Activated naive CD4-positive, alpha-beta T cell (primary cell): ENCODE measurements at places on chromosomes 2 and 18.

DNA sequence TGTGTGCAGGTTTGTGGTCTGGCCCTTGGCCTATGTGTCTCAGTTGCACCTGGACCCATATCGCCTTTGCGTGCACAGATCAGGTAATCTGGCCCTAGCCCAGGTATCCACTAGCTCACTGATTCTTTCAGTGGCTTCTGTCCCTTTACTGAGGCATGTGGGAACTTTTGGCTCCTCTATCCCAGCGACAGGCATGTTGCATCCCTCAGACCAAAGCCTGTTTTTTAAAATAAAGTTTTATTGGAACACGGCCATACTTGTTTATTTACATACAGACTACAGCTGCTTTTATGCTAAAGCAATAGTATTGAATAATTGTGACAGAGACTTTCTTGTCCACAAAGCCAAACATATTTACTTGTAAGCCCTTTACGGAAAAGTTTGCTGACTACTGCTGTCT, 39.9 kb upstream of the UPP2 start:
- no peak for DNase-seq

DNA sequence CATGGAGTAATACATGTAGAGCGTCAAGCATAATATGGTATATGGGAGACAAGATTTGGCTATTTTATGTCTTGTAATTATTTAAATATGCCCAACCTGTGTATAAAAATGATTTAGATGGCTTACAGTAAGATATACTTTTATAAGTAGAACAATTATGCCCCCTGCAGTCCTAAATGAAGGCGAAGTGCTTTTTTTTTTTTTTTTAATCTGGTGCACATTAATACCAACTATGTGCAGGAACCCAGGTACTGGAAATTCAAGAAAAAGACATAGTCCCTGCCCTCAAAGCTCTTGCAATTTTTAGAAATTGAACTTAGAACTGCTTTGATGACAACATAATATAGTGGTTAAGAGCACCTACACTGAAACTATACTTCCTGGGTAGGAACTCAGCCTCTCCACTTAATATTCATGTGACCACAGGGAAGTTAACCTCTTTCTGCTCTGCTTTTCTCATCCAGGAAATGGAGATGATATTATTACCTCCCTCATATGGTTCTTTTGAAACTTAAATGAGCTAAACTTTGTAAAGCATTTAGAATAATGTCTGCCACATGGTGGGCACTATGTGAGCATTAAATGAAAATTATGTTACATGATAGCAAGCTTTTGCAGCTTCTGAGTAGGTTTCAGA, 38.1 kb downstream of the AFTPH start:
- DNase-seq, result no peak

- DNase-seq, result no peak
Measured at GRCh38 chr2:120613742-120614571, 121.7 kb upstream of the GLI2 start.

GRCh38 chr2:138846216-138846821, 66.1 kb upstream of the NXPH2 start:
- DNase-seq, result no peak

DNA sequence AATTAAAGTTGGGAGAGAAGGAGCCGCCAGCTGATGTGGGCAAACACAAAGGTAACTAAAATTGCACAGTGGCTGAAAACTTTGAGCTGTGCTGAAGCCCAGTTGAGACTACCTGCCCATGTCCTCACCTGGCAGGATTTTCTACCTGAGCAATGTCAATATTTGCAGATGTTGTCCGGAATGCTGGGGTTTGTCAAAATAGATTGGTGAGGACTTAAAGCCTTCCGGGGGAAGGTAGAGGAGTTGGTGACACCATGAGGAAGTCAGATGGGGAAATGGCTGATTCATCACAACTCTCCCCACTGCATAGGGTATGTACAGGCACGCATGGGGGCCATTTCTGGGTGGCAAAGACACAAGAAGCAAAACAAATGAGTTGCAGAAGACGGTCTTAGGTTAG, 114.9 kb downstream of the ALK start:
- no peak for DNase-seq

GRCh38 chr2:96393989-96394761, 58.6 kb downstream of the NCAPH start:
- no peak for DNase-seq

GRCh38 chr18:76394780-76395476, 100.1 kb downstream of the ZNF516 start:
- DNase-seq, result no peak

GRCh38 chr2:21280793-21281192, 157.0 kb downstream of the TDRD15 start:
- DNase-seq, result no peak

- DNase-seq, result no peak
Measured at GRCh38 chr2:235605312-235606003, 111.6 kb downstream of the AGAP1 start.

GRCh38 chr2:85717308-85718008, 23.3 kb downstream of the GNLY start:
- DNase-seq, result no peak

DNA sequence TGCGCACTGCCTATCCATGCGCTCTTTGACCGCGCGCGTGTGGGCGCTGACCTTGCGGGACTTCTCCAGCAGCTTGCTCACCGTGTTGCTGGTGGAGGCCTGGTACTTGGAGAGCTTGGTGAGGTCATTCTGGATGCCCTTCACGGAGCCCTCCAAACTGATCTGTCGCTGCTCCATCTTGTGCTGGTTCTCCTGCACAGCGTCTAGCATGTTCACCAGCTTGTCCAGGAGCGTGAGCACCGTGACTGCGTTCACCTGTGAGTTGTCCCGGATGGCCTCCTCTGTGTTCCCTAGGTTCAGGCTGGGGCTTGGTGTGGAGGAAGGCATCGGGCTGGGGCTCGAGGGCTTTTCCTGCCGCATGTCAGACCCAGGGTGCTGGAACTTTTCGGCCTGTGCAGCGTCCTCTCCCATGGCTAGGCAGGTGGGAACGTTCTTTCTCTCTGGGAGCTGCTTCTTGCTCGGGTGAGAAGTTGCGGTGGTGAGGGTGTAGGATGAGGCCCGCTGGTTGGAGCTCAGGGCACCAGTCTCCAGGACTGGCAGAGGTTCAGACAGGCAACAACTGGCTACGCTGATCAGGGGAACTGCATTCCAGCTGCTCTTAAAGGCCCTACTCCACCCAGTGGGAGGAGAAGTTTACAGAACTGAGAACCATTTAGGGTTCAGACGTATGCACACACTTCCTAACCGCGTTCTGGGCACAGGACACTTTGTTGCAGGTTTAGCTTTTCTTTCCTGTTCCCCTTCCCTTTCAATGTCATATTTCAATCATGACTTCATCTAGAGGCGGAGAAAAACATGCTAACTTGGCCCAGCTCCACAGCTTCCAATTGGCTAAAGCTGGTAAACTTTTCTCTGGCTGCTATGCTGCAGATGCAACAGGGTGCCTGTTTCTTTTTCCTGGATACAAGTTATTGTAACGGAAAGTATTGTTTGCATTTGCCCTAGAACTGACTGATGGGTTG, at the start of gene CAVIN2:
Gene CAVIN2, minus strand, starts transcription at position 574 of the 962 bp plus-strand sequence. Its CDS starts 163 bp downstream, at position 411.
- DNase-seq, result no peak

DNA sequence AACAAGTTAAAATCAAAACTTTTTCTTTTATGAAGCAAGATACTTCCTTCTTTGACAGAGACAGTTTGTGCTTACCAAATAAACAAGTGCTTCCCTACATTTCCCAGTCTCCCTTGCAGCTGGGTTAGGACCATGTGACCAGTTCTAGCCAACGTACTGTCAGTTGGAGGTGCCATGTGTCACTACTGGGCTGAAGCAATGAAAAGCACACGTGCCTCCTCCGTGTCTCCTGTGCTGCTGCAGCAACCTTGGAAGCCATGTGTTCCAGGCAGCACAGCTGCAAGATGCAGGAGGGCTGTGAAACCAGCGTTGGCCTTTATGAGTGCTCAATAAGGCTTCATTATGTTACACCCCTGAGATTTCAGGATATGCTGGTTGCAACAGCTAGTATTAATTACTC, 93.2 kb downstream of the DHRS9 start:
- no peak for DNase-seq

GRCh38 chr18:36316246-36316645, 18.7 kb downstream of the FHOD3 start:
- no peak for DNase-seq

- no peak for DNase-seq
Measured at GRCh38 chr18:42583283-42583731, 532.2 kb downstream of the RIT2 start.

DNA sequence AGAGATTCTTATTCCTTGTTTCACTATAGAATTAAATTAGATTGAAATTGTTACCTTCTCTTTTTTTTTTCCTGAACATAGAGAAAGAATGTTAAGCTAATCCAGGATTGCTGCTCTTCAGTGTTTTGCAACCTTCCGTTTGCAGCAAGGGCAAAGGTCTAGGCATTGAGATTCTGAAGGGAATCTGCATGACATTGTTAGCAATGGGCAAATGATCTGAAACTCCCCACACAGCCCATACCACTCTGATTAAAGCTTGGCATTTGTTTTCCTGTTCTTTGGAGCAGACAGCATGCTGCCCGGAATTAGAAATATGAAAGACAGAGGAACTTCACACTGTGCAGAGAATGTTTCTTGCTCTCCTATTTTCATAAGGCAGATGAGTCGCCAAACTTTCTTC, 551.8 kb downstream of the SOCS6 start:
- DNase-seq, result no peak

DNA sequence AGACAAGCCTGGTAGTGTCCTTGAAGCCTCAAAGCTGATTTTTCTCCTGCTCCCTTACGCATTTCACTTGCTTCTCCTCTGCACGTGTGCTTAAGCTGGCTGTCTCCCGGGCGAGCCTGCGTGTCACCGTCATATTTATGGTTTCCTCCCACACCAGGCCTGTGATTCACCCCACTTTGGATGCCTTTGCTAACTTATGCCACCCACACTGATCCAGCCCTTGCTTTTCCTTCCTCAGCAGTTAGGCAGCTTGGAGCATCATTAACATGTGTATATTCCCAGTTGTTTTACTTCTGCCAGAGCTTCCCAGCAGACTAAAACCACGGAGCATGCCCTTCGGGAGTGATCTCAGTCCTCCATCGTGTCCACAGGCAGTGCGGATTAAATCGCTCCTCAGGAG, 2.2 kb downstream of the ST3GAL5 start:
- no peak for DNase-seq

GRCh38 chr2:173590276-173590861, 235.7 kb downstream of the CDCA7 start:
- no peak for DNase-seq

DNA sequence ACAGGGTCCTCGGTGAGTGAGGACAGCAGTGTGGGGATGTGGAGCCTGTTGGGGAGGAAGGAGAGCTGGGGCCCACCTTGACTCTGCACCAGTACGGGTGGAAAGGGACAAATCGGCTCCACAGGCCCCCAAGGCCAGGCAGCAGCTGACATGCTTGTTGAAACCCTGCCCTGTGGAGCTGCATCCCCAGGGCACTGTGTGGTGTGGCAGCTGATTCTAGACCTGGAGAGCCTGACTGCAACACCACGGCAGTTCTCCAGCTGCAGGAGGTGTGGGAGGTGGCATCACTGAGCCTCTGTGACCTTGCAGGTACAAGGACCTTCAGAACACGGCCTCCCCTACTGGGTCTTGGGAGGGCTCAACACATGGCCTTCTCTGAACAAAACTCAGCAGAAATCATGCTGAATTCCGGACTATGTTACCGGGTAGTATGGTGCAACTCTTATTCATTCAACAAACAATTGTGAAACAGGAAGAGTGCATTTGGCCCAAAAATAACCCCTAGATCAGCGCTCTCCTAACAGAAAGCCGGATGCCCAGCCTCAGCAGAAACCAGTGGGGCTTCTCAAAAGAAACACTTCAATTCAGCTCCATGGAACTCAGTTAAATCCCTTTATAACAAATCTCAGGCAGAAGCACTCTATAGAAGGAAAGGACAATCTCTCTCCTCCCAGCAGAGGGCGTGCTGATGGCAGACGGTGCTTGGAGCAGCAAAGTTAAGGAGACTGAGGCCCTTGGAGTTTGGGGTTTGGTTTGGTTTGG, 104.4 kb upstream of the SALL3 start:
- no peak for DNase-seq

GRCh38 chr18:62781893-62782292, 66.6 kb downstream of the PHLPP1 start:
- DNase-seq, result no peak

GRCh38 chr2:232883116-232883721, 13.2 kb downstream of the SNORC start:
- no peak for DNase-seq

DNA sequence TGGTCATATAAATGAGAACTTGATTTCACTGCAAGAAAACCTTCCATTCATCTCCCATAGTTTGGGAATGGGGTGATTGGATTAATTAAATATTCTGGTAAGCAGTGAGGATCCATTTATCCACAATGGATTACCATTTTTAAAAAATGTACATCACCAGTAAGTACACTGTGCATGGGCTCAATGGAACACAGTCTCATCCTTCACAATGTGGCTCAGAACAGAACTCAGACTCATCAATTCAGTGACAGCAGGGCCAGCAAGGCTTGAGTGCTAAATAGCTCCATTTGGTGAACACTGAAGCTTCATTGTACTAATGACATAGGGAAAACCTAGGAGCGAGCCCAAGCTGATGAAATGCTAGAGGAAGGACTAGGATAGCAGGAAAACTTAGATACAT, 223.8 kb downstream of the CMPK2 start:
- DNase-seq, result no peak

DNA sequence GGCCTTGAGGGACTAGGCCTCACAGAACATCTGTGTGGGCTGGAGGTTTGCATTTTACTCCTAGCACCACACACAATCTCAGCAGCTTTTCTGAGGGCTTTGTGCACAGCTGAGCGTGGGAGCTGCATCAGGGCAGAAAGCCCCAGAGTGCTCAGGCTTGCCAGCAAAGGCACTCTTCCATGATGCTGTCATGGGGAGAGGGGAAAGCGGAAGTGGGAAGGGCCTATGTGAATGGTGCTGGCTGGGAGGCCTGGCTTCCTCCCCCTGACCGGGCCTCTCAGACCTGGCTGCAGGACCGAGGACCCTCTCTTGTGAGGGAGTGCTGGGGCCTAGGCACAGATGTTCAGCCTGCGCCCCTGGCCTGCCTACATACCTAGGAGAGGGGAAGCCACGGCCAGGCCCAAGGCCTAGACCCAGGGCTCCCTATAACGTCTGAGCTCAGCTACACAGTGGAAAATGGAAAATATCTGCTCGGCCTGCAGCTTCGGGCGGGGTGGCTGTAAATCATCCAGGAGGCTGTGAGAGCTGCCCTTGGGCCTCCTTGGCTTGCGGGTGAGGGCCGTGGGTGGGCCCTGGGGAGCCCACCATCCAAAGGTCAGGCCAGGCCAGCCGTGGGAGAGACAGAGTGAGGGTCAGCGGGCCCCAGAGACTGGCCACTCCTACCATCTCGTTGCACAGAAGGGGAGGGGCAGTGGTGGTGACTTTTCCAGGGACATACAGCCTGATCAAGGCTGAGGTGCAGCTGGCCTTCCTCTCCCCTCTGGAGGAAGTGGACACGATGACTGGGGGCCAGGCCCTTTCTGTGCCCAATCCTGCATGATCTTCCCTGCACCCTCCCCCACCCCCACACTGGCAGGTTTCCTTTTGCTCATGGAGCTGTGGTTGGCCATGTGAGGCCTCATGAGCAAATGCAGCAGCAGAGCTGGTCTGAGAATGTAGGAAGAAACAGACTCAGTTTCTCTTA, 22.8 kb downstream of the GLI2 start:
- DNase-seq, result no peak
